ENCODE measurements at places on chromosomes 12 and 14.

- DNase-seq = no peak
Observed at GRCh38 chr12:126727218-126728075, 1539.5 kb upstream of the TMEM132C start.

GRCh38 chr14:52802597-52802996 is 11.2 kb upstream of the GNPNAT1 start:
- no peak for DNase-seq

- no peak for DNase-seq
Observed at GRCh38 chr12:21453312-21453852, 15.9 kb downstream of the PYROXD1 start.

DNA sequence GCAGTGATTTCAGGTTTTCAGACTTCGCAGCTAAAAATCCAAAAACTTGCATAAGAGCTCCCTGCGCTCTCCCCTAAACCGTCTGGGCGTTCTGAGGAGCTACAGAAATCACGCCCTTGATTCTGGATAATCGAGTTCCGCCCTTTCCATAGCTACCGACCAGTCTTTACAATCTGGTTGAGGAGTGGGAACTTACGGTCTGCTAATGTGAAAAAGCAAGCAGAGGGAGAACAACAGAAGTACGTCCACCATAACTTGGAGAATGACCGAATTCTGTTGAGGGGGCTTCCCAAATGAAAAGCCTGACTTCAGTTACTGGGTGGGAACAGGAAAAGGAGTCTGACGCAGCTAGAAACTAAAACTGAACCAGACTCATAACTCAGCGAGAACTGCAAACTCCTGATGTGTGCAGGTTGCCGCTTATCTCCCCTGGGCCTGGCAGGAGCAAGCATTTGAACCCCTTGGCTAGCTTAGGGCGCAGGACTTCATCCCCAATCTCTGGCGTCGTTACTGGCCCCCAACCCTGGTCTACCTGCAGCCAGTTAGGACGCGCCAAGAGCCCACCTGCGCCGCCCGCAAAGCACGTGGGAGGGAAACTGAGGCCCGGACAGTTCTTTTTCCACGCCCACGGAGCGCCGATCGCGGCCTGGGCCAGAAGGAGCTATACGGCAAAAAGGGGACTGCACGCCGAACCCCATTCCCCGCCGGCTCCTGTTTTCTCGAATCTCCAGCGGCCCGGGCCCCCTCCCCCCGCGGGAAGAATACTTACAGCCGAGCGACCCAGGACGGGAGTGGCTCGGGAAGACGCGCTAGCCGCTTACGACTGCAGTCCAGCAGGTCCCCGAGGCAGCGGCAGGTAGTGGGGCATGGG is 838 bp downstream of the LRIG3 start:
- DNase-seq = peak; percentile 27
